ENCODE measurements at places on chromosomes 3 and 15.

- DNase-seq = no peak
Observed at GRCh38 chr15:91413142-91413541, 313.1 kb downstream of the SV2B start.

DNA sequence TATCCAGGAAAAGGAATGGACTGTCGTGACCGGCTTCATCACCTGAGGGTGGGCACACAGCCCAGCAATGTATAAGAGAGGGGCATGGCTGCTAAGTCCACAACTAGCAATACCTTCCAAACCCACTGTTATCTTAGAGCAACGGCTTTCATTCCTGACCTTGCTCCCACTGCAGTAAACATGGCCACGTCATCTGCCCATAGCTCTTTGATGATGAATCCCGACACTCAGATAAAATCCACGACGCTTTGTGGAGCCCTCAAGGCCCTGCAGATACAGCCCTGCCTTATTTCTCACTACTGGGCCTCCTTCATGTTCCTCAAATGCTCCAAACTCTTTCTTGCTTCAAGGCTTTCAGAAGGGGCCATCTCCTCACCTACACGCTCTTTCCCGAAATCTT lies 114.0 kb downstream of the ADAMTS17 start:
- DNase-seq = no peak

GRCh38 chr3:46395210-46395661 lies 11.6 kb downstream of the CCR5AS start:
- no peak for DNase-seq

- DNase-seq = no peak
Observed at GRCh38 chr3:191138937-191139336, 60.1 kb upstream of the OSTN start.

DNA sequence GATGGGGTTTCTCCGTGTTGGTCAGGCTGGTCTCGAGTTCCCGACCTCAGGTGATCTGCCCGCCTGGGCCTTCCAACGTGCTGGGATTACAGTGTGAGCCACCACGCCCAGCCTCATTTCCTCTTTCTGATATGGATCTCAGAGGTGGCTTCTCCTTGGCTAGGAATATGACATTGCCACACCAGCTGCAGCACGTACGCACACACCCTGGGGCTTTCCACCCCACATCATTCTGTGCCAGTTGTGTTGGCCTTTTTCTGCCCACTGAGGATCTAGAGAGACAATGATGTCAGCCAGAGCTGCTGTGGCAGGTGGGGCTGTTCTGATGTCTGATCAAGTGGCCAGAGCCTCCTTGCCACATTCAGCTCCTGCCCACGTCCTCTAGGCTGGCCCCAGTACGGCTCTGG lies 29.0 kb downstream of the TMEM45A start:
- DNase-seq = no peak

DNA sequence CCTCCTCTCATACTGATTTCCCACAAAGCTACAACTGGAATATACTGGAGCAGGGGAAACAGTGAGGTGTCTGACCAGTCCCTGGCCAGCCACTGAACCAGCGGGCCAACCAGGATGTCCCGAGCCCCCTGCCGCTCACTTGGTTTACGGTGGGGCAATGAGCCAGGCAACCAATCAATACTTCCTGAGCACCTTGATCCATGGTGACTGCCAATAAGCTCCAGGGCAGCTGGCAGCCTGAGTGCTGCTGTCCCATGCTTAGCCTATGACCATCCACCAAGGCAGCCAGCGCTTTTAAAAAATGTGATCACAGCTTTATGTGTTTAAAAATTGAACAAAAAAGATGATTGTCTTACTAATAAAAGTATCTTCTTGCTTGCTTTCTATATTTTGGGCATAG lies 4.2 kb downstream of the SCN10A start:
- DNase-seq = no peak

GRCh38 chr15:77342807-77343206 lies 77.1 kb downstream of the PEAK1 start:
- no peak for DNase-seq

- DNase-seq = no peak
Observed at GRCh38 chr3:149474250-149474817, at the start of gene TM4SF4. TM4SF4 (plus strand) TSS chr3:149474697; CDS start chr3:149474878, 181 bp downstream.

Measured in progenitor cell of endocrine pancreas (in vitro differentiated cells).